ENCODE measurements at places on chromosomes 4 and X.

DNA sequence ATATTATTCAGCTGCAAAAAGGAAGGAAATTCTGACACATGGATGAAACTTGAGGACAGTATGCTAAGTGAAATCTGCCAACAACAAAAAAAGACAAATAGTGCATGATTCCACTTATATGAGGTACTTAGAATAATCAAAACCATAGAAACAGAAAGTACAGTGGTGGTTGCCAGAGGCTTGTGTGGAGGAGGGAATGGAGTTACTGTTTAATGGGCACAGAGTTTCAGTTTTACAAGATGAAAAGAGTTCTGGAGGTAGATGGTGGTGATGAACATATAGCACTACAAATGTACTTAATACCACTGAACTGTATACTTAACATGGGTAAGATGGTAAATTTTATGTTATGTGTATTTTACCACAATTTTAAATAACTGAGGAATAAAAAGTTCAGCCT lies 212.0 kb upstream of the KLF3 start:
- DNase-seq, result no peak

DNA sequence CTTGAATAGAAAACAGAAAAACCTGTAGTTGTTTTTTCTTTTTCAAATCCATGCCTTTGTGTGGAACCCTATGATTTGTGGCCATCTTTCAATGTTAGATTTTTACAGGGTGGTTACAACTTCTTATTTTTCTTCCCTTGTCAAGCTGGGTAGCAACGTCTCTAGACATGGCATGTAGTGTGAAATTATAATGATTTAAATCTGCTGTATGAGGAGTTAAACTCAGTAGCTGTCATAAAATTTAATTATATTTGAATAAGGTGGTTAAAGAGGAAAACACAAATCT lies 78.1 kb upstream of the CBLL2 start:
- no peak for DNase-seq

GRCh38 chr4:100168521-100168920 lies 21.7 kb downstream of the DDIT4L start:
- DNase-seq, result no peak

- no peak for DNase-seq
Measured at GRCh38 chrX:11429538-11430085, 136.4 kb downstream of the AMELX start.

DNA sequence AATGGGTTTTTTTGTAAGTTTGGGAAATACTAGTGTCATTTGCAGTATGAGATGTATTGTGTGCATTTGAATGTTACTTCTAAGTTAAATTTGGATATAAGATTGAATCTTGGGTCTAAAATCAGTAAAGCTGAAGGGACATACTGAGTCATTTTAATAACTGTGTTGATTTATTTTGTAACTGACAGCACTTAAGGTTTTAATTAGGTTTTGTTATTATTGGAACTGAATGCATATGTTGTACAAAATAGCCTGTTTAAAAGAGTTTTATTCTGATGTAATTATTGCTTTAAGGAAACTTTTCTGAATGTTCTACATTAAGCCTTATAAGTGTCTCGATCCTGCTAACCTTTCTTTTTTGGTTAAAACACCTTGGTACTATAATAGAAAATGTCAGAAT lies 396.6 kb downstream of the MAPK10 start:
- DNase-seq, result no peak

DNA sequence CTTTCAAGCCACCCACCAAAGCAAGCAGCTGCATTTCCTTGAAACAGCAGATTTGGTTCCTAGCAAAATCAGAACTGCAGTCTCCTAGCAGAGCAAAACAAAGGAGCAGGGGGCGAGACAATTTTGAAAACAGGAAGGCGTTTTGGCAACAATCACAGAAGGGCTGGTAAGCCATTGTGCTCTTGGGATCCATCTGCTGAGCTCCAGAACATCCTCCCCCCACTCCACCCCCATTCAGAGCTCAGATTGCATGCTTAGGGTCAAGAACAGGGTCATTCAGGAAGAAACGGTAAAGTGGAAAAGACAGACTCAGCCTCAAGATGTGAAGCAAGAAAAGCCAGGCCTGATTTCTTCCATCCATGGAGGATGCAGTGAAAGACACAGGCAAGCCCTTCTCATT lies 7.6 kb upstream of the PCDH19 start:
- no peak for DNase-seq

- DNase-seq, result no peak
Measured at GRCh38 chr4:151276787-151277562, at the start of gene PRSS48. Gene PRSS48 (plus strand): TSS chr4:151277161. CDS start chr4:151277173, 12 bp downstream.

GRCh38 chr4:188408244-188409030 lies 269.2 kb downstream of the TRIML1 start:
- no peak for DNase-seq

DNA sequence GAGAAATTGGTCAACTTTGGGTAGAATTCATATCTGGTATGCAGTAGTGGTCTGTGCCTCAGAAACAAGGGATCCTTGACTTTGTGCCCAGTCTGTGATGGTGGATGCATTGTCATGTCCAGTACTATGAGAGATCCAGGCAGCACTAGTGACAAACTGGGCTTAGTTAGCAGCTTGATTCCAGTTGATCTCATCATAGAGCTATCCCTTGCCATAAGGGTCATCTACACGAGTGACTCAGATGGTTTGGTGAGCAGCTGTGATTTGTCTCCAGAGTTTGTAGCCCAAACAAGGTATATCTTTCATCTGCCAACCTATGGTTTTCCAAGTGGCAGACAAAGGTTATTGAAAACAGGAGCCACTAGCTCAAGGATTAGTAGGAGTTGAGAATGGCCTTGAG lies 298.8 kb downstream of the GBA3 start:
- no peak for DNase-seq

DNA sequence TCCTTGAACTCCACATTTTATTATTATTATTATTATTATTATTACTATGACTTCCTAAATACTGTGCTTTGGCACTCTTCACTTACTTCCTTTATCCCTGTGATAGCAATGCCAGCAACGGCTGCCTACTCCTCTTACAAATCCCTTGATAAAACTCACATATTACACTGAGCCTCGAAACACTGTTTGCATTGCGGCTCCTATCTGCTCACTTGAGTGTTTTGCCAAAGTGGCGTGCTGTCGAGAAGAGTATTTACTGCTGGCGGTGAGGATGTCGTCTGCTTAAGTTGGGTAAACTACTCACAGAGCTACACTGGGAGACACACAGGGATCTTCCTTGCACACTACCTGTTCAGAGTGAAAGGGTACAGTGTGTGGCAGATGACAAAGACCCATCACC lies 143.4 kb upstream of the VCX3A start:
- no peak for DNase-seq

GRCh38 chr4:87077914-87078585 lies 142.4 kb downstream of the KLHL8 start:
- no peak for DNase-seq

- no peak for DNase-seq
Measured at GRCh38 chrX:39438603-39439602, 637.6 kb downstream of the MID1IP1 start.

DNA sequence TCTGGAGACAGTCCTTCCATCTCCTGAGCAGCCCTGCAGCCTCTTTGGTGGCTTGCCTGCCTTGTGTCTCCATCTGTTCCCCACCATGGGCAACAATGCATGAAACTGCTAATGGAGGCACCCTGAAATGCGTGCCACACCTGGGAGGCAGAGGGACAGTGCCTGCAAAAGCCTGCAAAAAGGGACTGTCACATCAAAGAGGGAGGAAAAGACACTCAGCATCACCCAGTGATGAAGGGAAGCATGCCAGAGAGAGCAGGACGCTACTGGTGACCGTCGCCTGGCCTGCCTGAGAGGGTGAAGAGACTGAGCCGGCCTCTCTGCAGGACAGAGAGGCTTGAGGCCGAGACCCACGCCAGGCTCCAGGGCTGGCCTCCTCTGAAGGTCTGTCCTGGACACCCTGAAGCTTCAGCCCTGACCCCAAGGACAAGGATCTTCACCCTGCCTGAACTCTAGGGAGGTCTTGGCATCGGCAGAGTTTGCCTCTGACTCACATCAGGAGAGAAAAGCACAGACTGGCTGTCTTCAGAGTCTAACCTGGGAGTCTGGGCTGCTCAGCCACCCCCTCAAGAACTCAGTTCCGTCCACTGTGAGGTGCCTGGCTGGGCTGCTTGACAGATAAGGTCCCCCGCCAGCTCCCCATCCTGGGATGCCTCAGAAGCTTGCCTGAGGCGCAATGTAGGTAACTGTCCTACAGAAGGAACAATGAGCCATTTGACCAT lies 8.1 kb downstream of the ACSL1 start:
- DNase-seq, result no peak

GRCh38 chr4:79907001-79907400 lies 166.0 kb downstream of the ANTXR2 start:
- DNase-seq, result no peak

DNA sequence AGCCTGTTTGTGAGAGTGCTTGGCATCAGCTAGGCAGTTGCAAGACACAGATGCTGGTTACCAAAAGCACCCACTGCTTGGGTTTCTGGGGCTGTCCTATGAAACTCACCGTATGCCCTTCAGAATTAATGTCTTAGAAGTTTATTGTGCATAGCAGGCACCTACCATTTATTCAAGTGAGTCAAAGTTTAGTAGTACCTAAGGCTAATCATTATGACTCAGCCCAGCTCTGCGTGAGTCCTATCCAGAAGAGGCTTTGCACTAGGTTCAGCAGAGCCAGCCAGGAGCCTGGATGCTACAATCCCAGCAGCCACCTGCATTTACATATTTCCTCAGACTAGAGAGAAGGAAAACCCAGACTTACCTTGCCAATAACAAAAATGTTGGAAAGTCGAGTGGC lies 4.2 kb downstream of the RPS4X start:
- no peak for DNase-seq

- no peak for DNase-seq
Measured at GRCh38 chr4:8199594-8200301, 658 bp downstream of the SH3TC1 start.

- DNase-seq, result no peak
Measured at GRCh38 chrX:108123591-108124366, 32.2 kb downstream of the ATG4A start.

DNA sequence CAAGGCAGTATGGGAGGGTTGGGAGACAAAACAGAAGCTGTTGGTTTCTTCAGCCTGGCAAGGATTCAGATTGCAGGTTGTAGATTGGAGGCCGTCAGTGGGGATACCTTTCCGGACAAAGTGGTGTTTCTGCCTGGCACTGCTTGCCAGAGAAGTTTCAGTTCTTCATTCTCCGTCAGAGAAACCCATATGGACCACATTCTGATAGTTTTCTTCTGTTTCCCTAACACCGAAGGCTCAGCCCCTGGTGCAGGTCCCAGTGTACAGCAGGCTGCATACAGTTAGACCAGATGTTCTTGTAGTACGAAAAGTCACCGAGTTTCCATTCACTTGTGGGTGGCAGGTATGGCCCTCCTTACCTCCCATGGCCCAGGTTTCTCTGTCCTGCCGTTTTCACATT lies 107.3 kb downstream of the PTTG2 start:
- DNase-seq, result no peak

DNA sequence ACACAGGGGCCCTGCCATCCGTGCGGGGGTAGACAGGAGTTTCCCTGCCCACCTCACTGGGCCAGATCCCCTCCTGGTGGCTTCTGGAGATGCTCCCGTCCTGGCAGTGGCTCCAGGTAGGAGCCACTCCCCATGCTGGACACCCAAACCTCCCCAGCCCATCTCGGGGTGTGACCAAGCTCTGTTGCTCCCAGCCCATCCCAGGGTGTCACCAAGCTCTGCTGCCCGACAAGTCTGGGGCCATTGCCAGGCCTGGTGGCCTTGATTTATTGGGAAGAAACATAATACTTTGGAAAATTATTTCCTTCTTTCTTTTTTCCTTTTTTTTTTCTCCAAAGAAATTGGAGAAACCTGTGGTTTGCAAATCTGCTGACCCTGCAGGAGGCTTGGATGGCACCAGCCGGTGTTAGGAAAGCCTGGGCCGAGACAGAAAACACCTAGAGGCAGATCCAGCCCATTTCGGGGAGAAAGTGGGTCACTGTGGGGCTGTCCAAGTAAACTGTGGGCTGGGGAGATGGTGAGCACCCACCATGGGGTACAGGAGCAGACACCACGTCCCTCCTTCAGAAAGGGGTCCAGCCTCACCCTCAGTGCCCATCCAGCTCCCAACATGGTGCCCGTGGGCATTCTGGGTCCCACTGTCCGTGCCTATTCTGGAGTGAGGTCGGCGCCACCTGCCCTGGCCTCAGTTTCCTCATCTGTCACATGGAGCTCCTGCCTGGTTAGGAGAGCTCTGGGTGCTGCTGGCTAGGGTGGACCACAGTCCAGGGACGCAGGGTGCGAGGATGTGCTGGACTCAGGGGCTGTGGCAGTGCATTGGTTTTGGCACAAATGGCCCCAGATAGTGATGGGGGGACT lies 59.4 kb upstream of the ADRA2C start:
- DNase-seq, result no peak

DNA sequence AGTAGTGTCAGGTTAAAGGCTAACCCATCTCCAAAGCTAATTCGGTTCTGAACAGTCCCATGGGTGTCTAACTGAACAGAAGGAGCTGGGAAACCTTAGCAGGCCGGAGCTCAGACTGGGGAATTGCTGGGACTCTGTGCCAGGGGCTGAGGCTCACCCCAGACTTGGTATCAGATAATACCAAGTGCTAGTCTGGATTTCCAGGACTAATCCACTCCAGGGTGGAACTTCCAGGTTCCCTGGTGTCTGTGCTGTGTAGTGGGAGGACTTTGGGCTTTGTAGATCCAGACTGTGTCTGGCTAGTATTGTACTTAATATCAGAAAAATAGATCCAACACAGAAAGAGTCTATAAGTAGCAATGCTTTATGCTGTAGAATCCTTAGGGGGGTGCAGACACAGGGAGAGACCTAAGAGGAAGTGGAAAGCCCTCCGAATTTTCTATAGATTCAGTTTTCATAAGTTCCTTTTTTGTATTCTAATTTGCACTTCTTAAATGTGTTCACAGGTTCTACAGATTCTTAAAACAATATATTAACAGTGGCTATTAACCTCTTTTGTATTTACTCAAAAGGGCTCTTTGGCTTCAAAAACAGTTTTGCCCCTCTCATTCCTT lies 4.1 kb downstream of the ZNF827 start:
- DNase-seq, result no peak

GRCh38 chr4:69649207-69649606 lies 3.8 kb downstream of the UGT2A1 start:
- DNase-seq, result no peak

DNA sequence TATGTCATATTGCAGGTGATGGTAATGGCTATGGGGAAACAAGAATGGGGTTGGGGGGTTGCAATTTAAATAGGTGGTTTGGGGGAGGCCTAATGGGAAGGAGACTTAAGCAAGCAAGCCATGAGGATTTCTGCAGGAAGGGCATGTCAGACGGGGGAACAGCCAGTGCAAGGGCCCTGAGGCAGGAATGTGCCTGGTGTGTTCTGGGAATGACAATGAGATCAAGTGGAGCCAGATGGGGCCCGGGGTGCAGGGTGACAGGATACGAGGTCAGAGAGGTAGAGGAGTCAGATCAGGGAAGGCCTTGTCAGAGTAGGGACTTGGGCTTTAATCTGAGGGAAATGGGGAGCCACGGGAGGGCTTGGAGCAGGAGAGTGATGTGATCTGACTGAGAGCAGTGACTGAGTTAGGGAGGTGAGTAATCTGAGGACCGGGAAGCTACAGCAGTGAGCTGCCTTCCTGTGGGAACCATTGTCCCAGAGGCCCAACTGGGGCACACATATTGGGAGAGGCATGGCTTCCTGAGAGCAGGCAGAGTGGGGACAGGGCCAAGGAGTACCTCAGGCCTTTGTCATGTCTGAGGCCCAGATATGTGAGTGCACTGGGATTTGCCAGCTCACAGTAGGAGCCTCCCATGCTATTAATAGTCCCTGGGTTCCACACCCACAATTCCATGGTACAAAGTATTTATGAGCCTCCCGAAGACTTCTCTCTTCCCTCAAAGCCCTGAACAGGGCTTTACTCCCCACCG lies 139.8 kb downstream of the BCOR start:
- no peak for DNase-seq

All from NCI-H2107 (cell line).